ENCODE measurements at places on chromosomes 11 and 22.
A peak's percentile ranks its signal among the peaks of the same experiment; 100 is the strongest.

DNA sequence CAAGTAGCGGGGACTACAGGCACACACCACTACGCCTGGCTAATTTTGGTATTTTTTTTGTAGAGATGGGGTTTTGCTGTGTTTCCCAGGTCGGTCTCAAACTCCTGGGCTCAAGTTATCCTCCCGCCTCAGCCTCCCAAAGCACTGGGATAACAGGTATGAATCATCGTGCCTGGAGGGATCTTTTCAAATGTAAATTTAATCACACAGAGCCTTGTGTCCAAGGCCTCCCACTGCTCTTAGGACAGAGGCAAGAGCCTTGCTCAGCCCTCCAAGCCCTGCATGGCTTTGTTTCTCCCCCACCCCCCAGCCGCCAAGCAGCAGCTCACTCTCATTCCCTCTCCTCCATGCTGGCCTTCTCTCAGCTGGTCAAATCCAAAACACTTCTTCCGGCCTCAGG lies 75.3 kb upstream of the CREB3L1 start:
- no peak for DNase-seq

DNA sequence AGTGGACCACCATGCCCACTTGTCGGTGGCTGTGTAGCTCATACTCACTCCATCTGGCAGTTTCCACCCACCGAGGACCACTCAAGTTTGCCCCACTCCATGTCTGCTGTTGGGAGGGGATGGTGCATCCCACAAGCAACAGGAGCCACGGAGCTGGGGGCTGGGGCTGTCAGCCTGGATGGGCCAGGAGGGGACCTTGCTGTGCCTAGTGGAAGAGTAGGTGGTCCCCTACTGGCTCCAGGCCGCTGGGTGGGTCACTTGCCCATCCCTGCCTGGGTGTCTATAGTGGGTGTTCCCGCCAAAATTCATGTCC lies 57.0 kb downstream of the SMIM38 start:
- no peak for DNase-seq

GRCh38 chr11:85889676-85890579 lies 34.7 kb downstream of the CCDC83 start:
- DNase-seq = peak; percentile 78

DNA sequence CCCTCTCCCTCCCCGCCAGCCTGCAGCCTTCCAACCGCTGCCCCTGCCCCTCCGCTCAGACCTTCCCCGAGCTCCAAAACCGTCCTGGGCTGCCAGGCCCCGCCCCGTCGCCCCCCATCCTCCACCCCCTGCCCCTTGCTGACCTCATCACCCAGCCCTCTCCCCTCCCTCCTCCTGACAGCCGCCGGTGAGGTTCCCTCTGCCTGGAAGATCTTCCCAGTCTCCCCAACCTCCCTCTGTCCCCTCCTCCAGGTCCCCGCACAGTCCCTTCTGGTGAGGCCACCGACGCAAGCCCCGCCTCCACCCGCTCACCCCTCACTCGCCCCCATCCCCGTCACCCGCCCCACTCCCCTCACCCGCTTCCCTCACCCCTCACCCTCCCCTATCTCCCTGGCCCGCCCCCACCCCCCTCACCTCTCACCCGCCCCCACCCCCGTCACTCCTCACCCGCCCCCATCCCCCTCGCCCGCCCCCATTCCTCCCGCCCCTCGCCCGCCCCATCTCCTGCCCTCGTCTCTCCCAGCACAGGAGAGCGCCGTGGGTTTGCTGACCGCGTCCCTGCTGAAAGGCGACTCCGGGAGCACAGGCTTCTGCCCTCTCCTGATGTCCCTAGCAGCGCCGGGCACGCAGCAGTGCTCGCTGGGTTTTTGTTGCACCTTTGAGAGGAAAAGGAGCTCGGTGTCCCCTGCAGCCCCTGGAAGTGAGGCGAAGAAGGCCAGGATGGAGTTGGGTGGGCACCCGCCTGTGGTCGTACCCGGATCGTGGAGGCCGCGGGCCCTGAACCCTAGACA lies 16.4 kb upstream of the UPK3A start:
- no peak for DNase-seq

- DNase-seq = no peak
These were observed 95.2 kb downstream of the DSCAML1 start for GRCh38 chr11:117701781-117702180.

DNA sequence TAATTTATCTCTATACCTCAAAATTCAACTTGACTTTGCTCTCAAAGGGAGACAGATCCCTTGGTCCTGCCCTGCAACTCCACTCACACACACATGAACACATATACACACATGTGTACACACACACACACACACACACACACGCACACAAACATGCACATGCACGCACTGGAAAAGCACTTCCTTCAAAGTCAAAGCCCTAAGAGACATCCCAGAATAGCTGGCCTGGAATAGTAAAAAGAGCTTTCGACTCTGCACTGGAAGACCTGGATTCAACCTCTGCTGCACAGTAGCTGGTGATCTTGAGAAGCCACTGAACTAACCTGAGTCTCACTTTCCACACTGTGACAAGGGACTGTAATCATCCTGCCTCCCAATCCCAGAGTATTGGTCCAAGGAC lies 26.8 kb downstream of the TENM4 start:
- DNase-seq = no peak

DNA sequence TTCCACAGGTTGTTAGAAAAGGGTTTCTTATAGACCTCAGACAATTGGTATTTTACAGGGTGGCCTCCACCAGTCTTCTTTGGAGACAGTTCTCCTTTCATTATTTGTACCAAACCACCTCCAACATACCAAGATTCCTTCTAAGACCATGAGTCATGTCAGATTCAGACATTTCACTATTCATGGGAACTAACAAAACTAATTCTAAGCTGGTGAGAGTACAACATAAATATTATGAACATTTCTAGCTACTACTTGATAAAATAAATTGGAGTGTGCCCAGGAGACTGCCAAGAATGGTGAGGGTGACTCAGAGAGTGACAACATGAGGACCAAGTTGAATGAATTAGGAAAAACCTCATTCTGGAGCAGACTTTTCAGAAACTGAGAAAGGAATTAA lies 494.6 kb upstream of the LRRC4C start:
- DNase-seq = peak; percentile 16

DNA sequence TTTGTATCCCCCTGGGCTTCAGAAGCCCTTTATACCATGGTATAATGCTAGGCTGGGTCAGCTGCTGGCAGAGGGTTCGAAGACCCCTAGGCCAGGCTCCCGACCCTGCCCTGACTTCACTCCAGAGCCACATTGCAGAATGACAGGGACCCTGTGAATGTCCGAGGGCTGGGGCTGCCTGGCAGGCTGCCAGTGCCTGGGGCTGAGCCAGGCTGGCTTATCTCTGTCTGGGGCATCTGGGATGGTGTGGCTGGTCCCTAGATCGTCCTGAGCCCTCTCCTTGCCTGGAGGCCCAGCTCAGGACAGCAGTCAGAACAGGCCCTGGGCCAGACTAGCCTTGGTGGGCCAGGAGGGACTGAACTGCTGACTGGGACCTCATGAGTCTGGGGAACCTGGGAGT lies 3.7 kb downstream of the ZDHHC8 start:
- no peak for DNase-seq

GRCh38 chr11:113690619-113691569 lies 15.2 kb downstream of the TMPRSS5 start:
- DNase-seq = peak; percentile 82

DNA sequence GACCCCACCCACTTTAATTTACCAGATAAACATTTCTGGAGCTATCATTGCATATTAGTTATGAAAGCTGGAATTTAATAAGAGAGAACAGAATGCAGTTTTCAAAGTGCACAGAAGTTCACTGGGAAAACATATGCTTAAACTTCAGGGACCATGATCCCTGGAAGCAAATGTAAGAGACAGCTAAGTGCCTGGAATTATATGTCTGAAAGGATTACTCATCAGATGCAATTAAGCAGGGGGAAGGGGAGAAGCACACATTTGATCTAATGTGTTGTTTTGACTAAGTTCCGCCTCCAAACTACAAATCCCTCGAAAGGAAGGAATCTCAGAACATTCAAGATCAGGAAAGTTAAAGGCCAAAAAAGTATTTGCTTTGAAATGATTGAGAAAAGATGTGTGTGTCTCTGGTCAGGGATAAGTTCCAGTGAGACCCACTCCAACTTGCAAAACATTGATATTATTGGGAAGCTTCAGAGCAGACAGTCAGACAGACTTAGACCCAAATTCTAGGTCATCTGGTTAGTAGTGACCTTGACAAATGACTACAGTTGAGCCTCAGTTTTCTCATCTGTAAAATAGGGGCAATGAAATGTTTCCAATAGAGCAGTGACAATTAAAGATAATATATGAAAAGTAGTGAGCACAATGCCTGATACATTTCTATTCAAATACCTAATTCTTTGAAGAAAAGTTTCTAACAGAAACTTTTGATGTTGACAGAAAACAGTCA lies 147.6 kb downstream of the ME3 start:
- DNase-seq = peak; percentile 43

DNA sequence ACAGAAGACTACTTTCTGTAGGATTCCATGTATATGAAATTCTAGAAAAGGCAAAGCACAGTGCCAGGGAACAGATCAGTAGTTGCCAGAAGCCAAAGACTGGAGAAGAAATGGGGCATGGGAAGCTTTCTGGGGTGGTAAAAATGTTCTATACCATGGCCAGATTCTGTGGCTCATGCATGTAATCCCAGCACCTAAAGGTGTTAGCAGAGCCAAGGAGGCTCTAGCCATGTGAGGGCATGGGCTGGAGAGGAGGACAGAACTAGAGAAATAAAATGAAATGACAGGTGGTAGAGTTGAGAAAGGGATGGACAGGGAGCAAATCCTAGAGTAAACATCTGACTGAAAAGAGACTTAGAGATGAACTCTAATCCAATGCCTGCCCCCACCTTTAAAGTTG lies 26.9 kb upstream of the HMGXB4 start:
- no peak for DNase-seq

- peak; percentile 19 for DNase-seq
These were observed 126.3 kb upstream of the TIMP3 start for GRCh38 chr22:32674925-32675825.

- DNase-seq = no peak
These were observed 19.3 kb downstream of the IL10RA start for GRCh38 chr11:118005224-118006152.

GRCh38 chr22:43921370-43921769 lies 2.2 kb upstream of the PNPLA3 start:
- DNase-seq = peak; percentile 93

DNA sequence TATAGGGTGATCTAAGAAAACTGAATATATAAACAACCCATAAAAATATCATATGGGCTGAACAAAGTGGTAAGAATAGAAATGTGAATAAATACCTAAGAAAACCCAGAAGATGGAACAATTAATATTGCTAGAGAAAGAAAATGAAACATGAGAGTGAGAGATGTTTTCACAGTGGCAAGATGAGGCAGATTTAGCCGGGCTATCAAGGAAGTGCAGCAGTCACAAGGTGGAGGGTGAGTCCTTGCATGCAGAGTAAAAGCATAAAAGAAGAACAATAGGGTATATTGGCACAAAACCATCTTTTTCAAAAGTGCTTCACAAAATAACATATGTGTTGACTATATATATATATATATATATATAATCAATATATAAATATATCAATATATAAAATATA lies 49.6 kb downstream of the NOX4 start:
- no peak for DNase-seq

DNA sequence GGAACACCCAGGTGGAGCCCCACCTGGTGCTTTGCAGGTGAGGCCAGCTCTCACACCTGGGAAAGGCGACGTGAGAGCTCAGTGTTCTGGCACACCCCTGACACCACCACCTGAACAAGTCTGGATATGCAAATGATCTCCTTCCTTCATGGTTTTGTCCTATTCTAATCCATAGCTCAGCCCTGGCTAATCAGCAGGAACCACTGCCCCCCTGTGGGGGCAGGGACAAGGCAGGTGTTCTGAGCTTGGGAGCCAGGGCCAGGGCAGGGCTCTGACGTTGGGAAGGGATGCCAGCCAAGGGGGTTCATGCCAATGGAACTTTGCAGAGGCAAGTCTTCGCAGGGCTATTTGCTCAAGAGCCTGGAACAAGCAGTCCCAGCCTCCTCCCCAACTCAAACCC lies 144.2 kb downstream of the TRIM29 start:
- no peak for DNase-seq

DNA sequence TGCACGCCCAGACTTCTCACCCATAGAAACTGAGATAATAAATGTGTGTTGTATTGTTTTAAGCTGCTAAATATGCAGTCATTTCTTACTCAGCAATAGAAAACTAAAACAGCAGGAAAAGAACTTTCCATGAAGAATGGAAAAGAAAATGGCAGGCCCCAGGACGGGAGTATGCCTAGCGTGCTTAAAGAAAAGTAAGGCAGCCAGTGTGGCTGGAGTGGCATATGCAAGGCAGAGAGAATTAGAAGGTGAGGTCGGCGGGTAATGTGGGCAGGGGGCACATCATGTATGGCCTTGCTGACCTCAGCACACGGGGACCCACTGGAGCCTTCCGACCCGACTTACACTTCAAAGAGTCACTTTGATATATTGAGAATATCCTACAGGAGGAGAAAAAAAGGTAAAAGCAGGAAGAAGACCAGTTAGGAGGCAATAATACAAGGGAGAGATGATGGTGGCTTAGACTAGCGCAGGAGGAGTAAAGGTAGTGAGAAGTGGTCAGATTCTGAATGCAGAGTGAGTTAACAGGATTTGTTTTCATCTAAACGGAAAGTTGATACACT lies 20.5 kb downstream of the TBRG1 start:
- no peak for DNase-seq

- no peak for DNase-seq
These were observed 152.1 kb downstream of the FAT3 start for GRCh38 chr11:92376680-92377079.

DNA sequence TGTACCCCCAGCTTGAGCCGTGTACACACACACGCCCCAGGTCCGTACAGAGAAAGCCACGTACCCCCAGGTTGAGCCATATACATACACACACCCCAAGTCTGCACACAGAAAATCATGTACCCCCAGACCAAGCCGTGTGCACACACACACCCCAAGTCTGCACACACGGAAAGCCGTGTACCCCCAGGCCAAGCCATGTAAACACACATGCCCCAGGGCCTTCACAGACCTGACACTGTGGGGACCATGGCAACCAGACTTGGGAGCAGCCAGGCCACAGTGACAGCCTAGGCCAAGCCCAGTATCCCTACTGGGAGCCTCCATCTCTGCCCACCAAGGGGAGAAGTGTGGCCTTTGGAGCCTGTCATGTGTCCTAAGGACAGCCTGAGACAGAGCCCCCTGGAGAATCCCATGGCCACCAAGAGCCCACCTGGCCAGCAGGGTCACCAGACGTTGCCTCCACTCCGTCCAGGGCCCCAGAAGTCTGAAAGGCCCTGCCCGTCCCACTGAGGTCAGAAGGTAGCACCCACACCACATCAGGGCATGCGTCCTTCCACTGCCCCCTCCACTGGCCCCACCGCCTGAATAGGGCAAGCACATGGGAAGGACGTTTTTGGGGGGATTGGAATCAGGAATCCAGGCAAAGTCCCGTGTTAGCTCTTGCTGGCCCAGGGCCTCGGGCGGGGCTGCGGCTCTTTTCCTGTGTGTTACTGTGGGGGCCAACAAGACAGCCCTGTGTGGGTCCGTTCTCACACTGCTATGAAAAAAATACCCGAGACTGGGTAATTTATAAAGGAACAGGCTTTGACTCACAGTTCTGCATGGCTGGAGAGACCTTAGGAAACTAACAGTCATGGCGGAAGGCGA lies 636.7 kb downstream of the TBC1D22A start:
- no peak for DNase-seq

GRCh38 chr11:28090052-28090749 lies 17.8 kb downstream of the KIF18A start:
- DNase-seq = no peak

- no peak for DNase-seq
These were observed 138.9 kb downstream of the MPPED1 start for GRCh38 chr22:43550672-43551071.
